ENCODE measurements at places on chromosomes 6 and 20.

- DNase-seq, result no peak
- peaks cover 32% of the 10 kb centered on the region for H3K36me3 ChIP-seq
- no peak overlapping the region for H3K27ac ChIP-seq
- H3K4me3 ChIP-seq, result no peak overlapping the region
- H3K4me1 ChIP-seq, result no peaks in the 10 kb centered on the region
Observed at GRCh38 chr20:17643531-17644188, 38.4 kb downstream of the RRBP1 start.

- peak overlapping the region; percentile 90 for H3K4me3 ChIP-seq
- H3K36me3 ChIP-seq, result peaks cover 29% of the 10 kb centered on the region
- DNase-seq, result peak; percentile 79
Observed at GRCh38 chr6:20404641-20405032, 3.0 kb downstream of the E2F3 start.

DNA sequence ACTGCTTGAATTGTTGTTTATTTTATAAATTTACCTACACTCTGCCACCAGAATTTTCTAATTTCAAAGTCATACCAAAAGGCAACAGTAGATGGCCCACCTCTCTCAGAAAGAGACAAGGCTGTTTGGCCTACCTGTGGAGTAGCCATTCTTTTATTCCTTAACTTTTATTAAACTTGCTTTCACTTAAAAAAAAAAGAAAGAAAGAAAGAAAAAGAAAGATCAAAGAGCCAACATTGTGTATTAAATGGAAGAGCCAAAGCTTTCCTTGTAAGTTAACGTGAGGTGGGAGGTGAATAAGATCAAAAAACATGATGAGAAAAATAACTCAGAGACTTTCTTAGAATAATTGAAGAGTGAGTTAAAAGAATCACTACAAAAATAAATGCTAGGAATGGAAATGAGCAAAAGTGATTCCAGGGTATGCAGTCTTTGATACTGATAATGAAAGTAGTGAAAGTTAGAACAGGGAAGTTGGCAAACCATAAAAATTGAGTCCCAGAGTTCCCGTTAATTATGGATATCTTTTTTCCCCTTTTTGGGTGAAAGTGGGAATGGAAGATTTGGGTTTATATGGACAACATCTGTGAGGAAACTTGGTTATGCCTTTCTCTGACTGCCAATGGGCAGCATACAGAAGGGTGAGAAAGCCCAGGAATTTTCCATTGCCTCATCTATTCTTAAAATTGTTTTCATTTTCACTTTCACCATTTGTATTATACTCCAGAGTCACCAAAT lies 35.9 kb upstream of the MYB start:
- H3K4me3 ChIP-seq, result no peak overlapping the region
- DNase-seq, result peak; percentile 58
- 0 out of 2 replicates have a peak, but pooled peaks cover 6% of the 10 kb centered on the region for H3K4me1 ChIP-seq
- no peaks in the 10 kb centered on the region for H3K36me3 ChIP-seq

DNA sequence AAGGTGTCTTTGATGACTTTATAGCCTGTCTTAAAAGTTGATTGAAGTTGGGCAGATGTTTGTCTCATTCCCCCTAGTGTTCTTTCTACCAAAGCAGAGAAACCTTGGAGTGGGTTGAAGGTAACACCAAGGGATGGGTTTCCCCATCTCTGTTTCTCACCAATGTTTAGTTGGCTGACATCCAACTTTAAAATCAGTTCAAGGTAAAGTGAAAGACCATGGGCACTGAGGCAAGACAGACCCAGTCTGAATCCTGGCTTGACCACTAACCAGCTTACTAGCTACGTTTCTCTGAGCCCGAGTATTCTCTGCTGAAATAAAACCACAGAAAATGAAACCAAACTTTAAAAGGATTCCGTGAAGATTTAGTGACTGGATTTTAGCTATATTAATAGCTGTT lies 258.9 kb downstream of the KIF16B start:
- DNase-seq, result no peak
- H3K4me1 ChIP-seq, result no peaks in the 10 kb centered on the region
- no peak overlapping the region for H3K27ac ChIP-seq
- H3K27me3 ChIP-seq, result no peaks in the 10 kb centered on the region
- H3K4me3 ChIP-seq, result no peak overlapping the region

GRCh38 chr20:33370291-33370690 lies 31.0 kb downstream of the CDK5RAP1 start:
- no peak overlapping the region for H3K4me3 ChIP-seq
- DNase-seq, result no peak
- no peaks in the 10 kb centered on the region for H3K27me3 ChIP-seq
- no peak overlapping the region for H3K27ac ChIP-seq

GRCh38 chr6:84882768-84883766 lies 118.7 kb upstream of the TBX18 start:
- DNase-seq, result peak; percentile 60
- no peak overlapping the region for H3K27ac ChIP-seq
- H3K4me3 ChIP-seq, result no peak overlapping the region
- peaks cover 54% of the 10 kb centered on the region for H3K27me3 ChIP-seq
- H3K36me3 ChIP-seq, result no peaks in the 10 kb centered on the region

- no peaks in the 10 kb centered on the region for H3K4me1 ChIP-seq
- no peaks in the 10 kb centered on the region for H3K36me3 ChIP-seq
- DNase-seq, result no peak
Observed at GRCh38 chr6:9009931-9010330, 574.6 kb upstream of the SLC35B3 start.

DNA sequence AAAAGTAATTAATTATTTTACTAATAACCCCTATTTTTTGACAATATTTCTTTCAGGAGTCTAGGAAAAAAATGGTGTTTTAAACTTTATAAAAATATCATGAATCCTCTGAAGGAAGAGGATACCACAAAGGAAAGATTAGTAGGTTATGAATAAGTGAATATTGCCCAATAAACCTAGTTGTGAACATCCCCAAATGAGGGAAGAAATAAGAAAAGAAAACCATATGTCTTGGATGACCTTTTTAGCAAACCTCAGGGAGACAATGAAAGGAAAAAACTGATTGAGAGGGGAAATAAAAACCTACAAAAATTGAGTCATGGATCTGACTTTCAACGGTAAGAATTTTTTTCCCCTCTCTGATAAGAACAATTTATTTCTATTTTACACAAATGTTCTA lies 34.4 kb downstream of the TENT5A start:
- no peaks in the 10 kb centered on the region for H3K4me1 ChIP-seq
- no peaks in the 10 kb centered on the region for H3K36me3 ChIP-seq
- H3K27ac ChIP-seq, result no peak overlapping the region
- no peak overlapping the region for H3K4me3 ChIP-seq

DNA sequence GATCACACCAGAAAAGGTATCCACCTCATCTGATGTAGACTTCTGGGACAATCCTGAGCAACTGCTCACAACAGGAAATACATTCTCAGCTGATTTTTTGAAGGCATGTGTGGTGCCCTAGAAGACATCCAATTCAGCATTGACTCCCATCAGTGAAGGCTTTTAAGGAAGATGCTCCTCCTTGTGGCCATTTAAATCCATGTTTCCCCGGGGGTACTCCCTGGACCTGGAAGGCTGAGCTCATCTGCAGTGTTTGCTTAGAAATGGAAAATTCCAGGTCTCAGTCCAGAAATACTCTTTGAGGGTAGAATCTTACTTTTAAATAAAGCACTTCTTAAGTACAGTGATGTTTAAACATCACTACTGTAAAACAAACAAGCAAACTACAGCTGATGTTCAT lies 195.5 kb upstream of the PDE10A start:
- H3K27ac ChIP-seq, result no peak overlapping the region
- no peak overlapping the region for H3K4me3 ChIP-seq
- DNase-seq, result peak; percentile 15
- no peaks in the 10 kb centered on the region for H3K36me3 ChIP-seq
- H3K27me3 ChIP-seq, result no peaks in the 10 kb centered on the region
- H3K4me1 ChIP-seq, result no peaks in the 10 kb centered on the region

DNA sequence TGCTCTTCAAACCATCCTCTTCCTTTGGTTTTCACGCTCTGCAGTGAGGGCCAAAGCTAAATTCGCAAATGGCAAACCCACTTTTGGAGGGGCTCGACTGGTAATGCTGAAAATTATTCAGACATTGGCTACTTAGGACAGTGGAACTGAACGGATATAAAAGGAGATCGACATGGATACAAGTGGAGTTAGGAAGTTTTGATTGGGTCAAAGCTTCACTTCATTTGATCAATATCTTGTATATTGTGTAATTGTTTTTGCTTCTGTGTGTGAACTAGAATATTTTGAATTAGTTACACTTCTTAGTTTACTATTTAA lies 1.2 kb downstream of the FAM8A1 start:
- H3K27me3 ChIP-seq, result no peaks in the 10 kb centered on the region
- no peak overlapping the region for H3K27ac ChIP-seq
- peak overlapping the region; percentile 71 for H3K4me3 ChIP-seq
- H3K36me3 ChIP-seq, result no peaks in the 10 kb centered on the region
